ENCODE measurements at places on chromosomes 3 and 15. TPM values are rescaled to one million over a fixed set of nuclear protein-coding genes. Genes with fewer than 3 reads are reported as not detected.

Gene DNASE1L3
- total RNA-seq: not detected

GRCh38 chr15:29736012-29736743 is 86.1 kb downstream of the TJP1 start:
- DNase-seq: no peak

- no peak for DNase-seq
These were observed 311.2 kb downstream of the OCA2 start for GRCh38 chr15:27787931-27788330.

Gene CFAP100
- total RNA-seq: not detected

Measured in IMR-90 (cell line).